ENCODE measurements at places on chromosomes 4 and X.
A peak's percentile ranks its signal among the peaks of the same experiment; 100 is the strongest.

DNA sequence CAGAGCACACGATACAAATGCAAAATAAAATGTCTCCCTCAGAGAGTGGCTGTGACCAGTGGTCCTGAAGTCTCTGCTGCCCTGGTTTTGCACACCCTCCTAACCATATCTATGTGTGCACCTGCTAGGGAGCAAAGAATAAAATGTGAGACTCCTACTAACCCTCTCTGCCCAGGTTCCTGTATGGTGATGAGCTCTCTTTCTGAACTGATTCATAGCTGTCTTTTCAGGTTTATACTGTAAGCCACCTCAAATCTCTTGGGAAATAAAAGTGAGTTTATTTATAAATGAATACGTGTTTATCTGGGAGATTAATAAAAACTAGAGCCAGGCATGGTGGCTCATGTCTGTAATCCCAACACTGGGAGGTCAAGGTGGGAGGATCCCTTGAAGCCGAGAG is 126.0 kb upstream of the RBPJ start:
- DNase-seq = no peak

- DNase-seq = no peak
Observed at GRCh38 chr4:1576304-1576960, 107.7 kb downstream of the FAM53A start.

- DNase-seq = no peak
Observed at GRCh38 chr4:173246719-173247118, 78.1 kb downstream of the GALNT7 start.

DNA sequence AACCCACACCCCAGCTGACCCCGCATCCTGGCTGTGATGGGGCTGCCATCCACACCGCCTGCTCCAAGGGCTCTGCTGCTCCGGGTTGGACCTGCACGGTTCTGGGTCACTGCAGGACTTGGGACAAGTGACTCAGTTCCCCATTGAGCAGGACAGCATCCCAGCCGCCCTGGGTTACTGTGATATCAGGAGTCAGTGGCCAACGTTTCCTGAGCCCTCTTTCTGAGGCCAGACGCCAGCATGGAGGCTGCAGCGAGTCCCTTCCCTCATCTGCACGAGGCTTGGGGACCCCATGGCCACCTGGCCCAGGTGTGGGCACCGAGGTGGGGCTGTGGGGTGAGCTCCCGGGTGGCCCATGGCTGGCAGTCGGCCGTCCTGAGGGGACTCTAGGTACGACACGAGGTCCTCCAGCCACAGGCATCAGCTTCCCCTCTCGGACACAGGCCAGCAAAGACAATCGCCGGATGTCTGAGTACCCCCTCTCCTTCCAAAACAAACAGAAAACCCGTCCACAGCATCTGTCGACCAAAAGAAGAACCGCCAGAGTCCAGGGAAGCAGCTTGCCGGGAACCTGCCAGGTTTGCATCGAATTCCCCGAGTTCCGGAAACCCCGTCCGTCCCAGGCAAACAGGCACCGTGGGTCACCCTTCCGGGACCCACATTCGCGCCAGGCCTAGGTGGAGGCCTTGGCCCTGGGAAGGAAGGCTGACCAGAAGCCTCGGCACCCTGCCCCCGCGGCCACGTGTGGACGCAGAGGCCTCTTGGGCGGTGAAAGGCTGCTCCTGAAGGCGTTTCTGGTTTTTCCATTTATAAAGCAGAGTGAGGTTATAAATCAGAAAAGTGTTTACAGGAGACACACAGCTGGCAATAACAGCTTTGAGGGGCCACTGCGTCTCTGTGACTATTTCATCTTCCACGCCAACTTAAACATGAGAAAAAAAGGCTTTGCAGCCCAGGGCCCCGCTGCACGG is 136.0 kb downstream of the FAM53A start:
- no peak for DNase-seq

- DNase-seq = no peak
Observed at GRCh38 chr4:123510221-123510620, 113.6 kb downstream of the SPRY1 start.

DNA sequence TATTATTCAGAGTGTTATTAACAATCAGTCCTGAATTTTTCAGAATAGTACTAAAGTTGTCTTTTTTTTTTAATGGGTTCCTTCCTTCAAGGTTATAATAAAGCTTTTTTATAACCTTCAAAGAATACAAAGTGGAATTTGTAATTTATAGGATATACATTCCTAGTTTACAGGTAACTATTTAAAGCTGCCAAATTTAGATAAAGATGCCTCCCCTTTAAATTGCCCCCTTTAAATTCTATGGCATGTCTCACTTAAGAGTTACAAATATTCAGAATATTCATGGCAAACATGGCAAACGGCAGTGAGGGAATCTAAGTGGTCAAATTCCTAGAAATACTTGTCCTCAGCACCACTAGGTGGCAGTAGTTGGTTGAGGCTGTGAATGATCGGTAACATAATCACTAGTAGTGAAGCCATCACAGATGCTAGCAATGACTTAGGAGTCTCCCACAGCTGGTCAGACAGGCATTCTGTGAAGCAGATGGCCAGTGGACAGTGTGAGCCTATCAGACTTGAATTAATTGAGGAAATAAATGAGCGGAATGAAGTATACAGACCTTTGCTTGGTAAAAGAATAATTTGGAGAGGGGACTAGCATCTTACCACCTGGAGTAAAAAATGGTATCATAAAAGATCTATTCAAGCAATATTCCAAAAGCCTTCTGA is 86.4 kb downstream of the CBR4 start:
- peak; percentile 28 for DNase-seq

DNA sequence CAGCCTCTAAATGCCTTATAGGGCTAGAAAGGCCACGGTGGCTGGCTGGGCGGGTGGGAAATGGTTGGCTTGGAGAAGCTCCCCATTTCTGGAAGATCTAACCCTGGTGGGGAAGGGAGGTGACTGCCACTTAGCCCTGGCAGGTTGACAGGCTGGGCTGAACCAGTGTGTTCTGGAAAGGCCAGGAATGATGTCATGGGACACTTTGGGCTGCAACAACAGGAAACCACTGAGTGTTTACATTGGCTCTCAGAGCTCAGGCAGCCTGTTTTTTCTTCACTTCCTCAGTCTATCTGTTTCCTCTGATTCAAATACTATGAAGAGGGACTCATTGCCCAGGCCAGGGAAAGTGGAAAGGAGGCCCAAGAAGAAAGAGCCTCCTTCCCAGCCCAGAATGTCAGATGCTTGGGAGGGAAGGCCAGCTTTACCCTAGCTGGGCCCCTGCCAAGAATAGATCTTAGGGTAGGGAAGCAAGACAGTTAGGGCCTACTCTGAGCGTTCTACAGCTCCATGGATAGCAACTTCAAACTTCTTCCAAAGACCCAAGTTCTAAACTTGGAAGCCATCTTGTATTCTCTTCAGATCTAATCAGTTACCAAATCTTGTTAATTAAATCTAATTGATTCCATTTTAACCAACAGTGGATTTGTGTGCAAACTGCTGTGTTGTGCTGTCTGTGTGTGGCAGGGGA is 65.8 kb upstream of the MSN start:
- DNase-seq = no peak

- no peak for DNase-seq
Observed at GRCh38 chr4:39714166-39714565, 16.2 kb downstream of the UBE2K start.

GRCh38 chrX:143634663-143635455 is 1.0 kb downstream of the SLITRK4 start:
- DNase-seq = no peak

GRCh38 chr4:99395595-99396364 is 39.4 kb downstream of the ADH7 start:
- DNase-seq = no peak

DNA sequence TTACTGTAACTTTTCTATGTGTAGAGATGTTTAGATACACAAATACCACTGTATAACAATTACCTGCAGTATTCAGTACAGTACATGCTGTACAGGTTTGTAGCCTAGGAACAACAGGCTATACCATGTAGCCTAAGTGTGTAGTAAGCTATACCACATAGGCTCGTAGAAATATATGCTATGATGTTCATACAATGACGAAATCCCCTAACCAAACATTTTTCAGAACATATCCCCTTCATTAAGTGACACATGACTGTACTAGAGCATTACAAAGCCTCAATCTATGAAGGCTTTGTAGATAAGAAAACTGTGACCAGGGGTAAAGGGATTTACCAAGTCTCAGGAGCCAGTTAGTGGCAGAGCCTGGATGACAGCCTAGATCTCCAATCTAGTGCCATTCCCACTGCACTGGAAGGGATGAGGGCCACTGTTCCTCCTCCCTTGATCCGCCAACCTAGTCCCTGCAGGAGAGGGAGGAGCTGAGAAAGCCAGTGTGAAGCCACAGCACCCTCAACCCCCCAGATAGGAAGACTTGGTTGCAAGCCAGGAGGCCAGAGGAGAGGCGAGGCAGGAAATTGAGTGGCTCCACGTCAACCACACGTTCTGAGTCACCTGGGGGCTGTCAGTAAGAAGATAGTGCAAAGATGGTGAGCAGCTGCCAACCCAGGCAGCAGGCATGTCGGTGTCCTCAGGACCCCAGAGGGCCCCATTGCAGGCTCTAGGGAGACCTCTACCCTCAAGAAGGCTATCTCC is 227.7 kb downstream of the BCOR start:
- peak; percentile 42 for DNase-seq

DNA sequence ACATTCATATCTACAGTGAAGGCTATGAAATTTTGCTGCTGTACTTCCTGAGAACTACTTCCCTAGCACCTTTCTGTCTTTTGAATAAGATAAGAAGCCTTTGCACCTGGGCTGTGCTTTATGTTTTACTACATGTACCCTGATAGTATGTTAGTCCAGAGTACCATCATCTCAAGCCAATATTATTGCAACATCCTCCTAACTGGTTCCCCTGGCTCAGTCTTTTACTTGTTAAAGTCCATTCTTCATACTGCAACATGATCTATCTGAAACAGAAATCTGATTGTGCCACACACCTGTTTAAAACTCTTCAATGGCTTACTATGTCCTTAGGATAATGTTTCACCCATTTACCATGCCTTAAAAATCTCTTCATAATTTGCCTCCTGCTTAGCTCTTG is 102.3 kb downstream of the AGTR2 start:
- no peak for DNase-seq

DNA sequence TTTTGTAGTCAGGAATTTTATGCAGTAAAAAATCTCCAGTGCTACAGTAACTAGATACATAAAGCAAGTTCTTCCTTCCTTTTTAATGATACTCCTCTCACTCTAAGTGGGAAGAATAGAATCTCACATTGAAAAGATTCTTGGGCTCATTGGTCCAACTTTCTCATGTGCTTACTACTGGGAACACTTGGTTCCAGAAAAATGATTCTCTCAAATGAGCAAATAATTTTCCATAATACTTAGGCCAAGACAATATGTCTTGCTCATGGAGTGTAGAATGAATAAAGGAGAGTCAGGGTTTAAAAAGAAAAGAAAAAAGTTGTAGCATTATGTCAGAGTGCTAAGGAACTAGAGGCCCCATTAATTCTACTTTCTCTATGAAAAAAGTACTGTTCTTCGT is 197.8 kb downstream of the RASL11B start:
- DNase-seq = no peak
